AG08396 (cell line): ENCODE measurements at places on chromosomes 2 and 18.
A peak's percentile ranks its signal among the peaks of the same experiment; 100 is the strongest.

- DNase-seq: no peak
Observed at GRCh38 chr2:224938651-224939182, 103.6 kb downstream of the DOCK10 start.

GRCh38 chr2:223563462-223563861, 38.7 kb downstream of the SCG2 start:
- peak; percentile 42 for DNase-seq

DNA sequence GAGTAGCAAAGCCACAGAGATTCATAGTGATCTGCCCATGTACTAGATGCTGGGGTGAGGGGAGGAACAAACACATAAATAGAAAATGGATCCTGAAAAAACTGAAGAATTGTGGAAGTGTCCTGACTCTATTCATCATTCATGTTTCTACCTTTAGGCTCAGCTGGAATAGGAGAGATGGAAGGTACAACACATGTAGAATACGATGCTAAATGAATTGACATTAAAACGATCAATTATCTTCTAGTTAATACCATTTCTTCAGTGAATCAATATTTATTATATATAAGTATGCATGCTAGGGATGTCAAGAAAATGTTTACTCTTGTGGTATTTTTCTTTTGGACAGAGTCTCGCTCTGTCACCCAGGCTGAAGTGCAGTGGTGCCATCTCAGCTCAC, 159.1 kb downstream of the IRS1 start:
- no peak for DNase-seq

- peak; percentile 98 for DNase-seq
Observed at GRCh38 chr2:26401739-26402541, at the start of gene DRC1. Gene DRC1 (plus strand): TSS chr2:26401920. CDS start chr2:26401990, 70 bp downstream.

DNA sequence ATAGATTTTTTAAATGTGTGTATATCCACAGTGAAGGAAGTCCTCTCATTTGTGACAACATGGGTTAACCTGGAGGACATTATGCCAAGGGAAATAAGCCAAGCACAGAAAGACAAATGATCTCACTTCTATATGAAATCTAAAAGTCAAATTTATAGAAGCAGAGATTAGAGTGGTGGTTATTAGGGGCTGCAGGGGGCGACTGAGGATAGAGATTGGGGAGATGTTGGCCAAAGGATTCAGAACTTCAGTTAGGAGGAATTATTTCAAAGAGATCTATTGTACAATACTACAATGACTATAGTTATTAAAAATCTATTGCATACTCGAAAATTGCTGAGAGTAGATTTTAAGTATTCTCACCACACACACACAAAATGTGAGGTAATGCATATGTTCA, 252.4 kb upstream of the SLC39A10 start:
- DNase-seq: no peak

DNA sequence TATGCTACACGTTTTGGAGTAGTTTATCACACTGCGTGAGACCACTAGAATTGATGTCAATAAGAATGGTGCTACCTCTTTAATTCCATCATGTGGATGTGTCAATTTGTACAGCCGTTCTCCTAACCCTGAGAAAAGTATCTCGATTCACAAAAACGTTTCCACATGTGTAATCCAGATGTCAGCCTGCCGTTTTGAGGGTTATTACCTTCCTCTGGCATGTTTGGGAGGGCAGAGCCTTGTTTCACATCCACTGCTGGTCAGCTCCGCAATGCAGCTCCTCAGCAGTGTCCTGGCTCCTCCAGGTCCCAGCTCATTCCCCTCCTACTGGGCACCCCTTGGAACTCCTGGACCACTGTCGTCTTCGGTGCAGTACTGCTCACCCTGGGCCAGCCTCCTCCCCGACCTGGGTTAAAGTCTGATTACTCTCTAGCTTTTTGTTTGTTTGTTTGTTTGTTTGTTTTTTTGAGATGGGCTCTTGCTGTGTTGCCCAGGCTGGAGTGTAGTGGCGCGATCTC, 34.6 kb downstream of the COPS7B start:
- DNase-seq: no peak

DNA sequence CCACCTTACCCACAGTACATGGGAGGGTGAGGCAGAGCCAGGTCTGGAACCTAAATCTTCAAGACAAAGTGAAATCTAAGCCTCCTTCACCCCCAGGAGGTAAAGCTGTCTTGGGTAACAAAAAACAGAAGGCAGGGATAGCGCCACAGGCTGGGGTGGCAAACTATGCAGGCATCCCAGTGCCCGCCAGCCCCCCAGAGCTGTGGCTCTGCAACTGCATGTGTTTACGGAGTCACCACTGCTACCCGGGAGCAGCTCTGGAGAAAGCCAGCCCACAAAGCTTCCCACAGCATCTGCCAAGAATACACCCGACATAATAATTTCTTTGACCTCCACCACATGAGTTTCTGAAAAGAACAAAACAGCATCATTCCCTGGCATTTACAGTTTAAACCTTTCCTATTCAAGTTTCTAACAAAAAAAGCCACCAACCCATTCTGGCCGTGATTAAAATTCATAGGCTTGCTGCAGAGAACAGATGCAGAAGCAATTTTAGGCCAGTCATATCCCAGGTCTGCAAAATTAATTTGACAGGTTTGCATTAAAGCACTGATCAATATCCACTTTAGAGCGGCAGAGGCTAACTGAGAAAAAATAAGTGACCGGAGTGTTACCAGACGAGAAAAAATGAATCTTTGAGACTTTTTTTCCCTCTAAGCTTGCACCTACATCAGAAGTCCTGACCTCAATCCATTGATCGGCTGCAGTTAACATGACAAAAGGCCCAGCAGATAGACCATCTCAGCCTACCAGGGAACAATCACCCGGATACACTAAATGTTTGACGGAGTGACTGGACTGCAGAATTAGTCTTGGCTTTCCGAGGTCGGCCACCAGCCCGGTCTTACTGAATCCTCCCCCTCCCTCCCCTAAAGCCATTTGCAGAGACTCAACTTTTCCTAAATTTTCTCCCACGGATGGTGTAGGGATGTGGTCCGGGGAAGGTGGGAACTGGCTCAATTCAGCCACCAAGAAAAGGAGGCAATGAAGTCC, 309.6 kb upstream of the SKOR2 start:
- DNase-seq: no peak

GRCh38 chr2:112187805-112188596, 49.8 kb downstream of the FBLN7 start:
- no peak for DNase-seq

DNA sequence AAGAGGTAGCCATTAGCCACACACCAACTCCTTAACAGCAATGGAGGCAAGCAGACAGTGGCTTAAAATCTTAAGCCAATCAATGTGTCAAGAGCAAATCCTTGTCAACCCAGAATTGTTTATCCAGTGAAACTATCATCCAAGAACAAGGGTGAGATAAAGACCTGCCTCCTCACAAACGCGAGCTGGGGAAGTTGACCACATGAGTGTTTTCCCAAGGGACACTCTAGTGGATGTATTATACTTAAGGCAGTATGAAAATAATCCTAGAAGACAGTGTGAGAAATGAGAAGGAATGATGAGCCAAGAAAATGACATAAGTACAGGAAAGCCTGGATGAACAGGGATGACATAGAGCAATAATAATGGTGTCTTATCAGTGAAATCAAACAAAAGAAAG, 209.6 kb downstream of the TWIST2 start:
- DNase-seq: no peak

DNA sequence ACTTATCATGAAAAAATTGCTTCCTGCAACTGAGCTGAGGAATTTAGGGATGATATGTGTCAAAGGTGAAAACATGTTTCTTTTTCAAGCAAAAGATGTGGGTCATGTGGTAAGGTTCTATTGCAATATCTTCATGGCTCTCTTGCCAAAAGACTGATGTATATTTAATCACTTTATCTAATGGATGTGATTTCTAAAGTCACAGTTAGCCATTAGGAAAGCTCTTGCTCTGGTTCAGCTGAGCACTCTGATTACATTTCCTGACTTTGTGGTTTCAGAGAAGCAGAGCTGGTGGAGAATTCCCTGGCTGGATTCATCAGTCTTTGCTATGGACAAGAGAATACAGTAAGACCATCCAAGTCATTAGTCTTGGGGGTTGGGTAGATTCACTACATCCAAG, 24.4 kb downstream of the SCN9A start:
- no peak for DNase-seq

DNA sequence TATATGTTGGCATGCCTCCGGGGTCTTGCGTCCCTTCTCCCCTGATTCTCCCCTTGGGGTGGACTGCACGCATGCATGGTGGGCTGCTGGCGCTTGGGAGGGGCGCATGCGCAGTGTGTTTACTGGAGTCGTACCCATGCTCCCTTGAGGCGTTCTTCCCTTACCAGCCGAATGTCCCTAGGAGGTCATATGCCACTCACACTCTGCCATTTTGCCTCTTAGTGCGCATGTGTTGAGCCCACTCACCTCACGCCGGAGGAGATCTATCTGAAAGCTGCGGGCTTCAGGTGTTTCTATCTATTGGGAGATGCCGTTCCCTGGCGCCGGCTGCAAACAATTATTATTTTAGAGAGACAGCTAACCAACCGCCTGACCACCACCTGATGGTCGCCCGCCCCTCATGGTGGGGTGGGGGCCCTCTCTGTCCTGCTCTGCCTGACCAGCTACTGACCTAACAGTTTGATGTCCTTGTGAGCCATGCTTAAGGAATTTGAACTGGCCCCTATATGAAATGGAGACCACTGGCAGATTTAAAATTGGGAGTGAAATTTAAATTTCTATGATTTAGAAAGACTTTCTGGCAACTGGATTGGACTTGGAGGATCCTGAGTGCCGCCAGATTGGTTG, 179.6 kb downstream of the RNF144A start:
- DNase-seq: no peak
